ENCODE measurements at places on chromosomes 2 and 18.

GRCh38 chr2:62547854-62548253 is 41.9 kb upstream of the TMEM17 start:
- DNase-seq: no peak

DNA sequence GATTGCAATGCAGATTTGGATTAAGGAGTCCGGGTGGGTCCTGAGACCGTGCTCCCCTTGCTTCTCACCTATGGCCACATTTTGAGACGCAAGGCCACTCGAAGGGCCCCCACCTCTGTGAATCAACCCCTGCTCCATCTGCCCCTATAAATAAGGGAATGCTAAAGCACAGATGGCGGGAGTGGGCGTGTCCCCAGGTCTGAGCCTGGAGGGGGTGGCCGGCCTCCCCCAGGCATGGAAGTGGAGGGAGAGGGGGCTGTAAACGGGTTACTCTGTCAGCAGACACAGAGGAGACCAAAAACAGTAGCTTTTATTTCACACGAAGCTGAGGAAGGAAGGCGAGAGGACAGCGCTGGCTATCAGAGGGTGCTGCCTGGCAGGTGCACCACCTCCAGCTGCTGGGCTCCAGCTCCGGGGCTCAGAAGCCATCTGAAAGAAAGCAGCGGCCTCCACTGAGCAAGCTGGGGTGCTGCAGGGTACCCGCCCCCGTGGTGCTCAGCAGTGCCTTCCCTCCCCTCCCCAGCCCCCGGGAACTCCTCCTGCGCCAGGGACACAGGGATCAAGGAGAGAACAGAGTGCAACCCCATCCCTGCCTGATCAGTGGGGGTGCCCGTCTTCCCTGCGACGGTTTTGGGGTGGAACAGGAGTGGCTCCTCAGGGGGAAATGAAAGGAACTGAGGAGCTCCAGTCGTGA is 56.7 kb upstream of the RAB6C start:
- no peak for DNase-seq

- no peak for DNase-seq
These were observed 8.0 kb upstream of the KDM3A start for GRCh38 chr2:86433137-86433536.

DNA sequence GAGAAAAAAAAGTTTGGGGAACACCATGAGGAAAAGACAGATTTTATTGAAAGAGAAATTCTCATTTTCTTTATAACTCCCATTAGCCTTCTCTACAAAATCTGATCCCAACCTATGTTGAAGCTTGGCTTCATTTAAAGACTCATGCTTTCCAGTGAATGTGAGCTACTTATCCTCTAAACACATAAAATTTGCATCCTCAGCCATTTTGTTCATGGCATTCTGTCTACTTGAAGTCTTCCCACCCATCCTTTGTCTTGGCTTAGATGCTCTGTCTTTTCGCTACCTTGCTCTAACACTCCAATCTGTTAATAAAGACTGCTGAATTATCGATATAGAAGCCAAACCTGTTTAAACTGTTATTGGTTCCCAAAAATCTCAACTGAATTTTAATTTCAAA is 39.3 kb downstream of the GDF7 start:
- no peak for DNase-seq

GRCh38 chr2:16055848-16056580 is 115.7 kb downstream of the MYCN start:
- DNase-seq: no peak

DNA sequence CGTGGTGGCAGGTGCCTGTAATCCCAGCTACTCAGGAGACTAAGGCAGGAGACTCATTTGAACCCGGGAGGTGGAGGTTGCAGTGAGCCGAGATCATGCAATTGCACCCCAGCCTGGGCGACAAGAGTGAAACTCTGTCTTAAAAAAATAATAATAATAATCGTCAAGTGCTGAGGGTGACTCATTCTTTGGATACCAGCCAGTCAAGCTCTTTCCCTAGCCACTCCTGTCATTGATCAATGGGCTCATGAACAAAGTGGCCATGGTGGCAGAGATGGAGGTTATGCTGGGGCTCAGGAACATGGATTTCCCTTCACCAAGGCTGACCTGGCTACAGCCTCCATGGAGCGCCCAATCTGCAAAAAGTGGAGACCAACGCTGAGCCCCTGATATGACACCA is 94.5 kb upstream of the HAAO start:
- DNase-seq: no peak

DNA sequence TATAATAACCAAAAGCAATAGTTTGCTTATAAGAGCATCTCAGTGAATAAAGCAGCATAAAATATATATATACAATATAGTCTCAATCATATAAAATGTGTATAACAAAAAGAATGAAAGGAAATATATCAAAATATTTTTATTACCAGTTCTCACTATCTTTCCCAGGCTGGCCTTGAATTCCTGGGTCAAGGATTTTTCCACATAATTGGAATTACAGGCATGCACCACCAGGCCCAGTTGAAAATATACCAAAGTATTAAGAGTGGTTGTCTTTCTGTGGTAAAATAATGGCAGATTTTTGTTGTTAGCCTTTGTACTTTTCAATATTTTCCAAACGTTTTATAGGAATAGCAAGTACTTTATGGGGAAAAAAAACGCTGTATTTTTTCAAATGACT is 8.6 kb upstream of the TLK1 start:
- no peak for DNase-seq

DNA sequence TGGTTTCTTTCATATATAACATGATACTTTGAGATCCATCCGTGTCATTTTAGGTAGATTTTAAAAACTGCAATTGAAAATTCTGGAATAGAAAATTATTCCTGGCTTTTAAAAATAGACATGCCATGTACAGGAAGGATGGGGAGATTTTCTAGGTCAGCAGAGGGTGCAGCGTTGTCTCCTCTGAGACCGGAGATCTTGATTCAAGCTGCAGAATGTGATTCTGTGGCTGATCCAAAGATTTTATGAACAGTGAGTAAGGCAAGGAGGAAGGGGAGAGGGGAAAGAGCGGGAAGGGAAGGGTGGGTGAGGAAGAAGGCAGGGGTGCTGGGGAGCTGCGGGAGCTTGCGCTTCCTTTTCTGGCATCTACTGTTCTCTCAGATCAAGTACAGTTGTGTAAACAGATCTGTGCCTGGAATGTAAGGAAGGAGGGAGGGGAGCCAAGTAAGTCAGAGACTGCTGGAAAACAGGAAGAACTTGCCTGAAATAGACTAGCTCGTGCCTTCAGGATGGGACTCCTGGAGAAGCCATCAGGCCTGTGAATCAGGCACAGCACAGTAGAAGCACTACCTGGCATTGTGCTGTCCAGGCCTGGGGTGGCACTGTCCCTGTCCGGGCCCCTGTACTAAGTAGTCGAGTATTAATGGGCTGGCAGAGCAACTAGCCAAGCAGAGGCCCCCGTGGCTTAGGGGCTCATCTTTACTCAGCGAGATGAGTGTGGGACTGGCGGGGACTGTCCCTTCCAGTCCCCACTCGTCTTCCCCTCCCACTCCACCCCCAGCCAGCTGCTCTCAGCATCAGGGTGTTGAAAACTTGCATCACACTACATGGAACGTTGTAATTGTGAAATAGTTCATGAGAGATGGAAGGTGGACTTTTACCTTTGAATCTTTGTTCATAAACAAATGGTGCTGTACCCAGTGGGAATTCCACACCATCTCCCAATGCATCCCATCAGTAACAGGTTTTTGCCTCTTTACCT is 163.5 kb downstream of the UXS1 start:
- DNase-seq: no peak

GRCh38 chr18:59853380-59853779 is 46.4 kb upstream of the PMAIP1 start:
- DNase-seq: no peak

DNA sequence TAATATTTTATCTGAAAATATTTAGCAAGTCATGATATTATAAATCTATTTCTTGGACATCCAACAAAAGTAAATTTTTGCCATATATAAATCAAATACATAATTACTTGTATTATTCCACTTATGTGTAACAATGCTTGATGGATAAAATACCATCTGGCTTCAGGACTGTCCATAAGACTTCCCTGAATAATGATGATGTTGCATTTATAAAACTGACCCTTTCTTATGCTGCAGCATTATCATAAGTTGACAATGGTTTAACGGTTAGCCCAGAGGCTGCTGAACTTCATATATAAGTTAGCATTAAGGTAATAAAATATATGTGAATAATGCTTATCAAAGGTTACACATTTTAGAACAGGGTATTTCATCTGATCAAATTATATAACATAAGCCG is 95.4 kb downstream of the CDH2 start:
- no peak for DNase-seq

- DNase-seq: no peak
These were observed 36.5 kb upstream of the PTPN4 start for GRCh38 chr2:119723186-119723585.

- DNase-seq: no peak
These were observed 33.7 kb downstream of the EHBP1 start for GRCh38 chr2:62738981-62739936.

DNA sequence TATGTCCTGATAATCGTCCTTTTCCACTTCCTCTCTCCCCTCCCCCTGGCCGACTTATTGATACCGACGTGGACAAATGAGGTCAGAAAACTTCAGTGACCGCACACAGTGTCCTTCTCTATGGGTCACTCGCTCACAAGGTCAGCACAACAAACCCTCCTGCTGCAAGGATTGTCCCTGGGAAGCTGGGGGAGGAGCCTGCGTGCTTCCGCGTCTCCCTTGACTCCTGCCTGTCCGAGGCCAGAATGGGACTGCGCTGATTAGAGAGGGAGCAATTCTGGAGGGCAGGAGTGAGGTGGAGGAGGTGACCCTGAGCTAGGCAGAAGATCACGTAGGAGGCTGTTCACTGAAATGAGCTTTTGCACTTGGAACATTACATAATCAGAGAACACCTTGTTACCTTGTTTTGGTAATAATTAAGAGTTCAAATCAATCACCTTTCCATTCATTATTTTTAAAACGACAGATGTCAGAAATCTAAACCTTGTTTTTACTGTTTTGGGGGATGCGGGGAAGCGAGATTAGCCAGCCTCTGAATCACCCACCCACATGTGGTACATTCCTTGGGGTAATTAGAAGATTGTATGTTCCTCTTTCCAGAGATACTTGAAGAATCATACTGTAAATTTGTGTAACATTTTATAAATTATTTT is 70.6 kb downstream of the CTAGE1 start:
- DNase-seq: no peak

- no peak for DNase-seq
These were observed 54.7 kb downstream of the INO80D start for GRCh38 chr2:206031162-206031784.

Data from stimulated activated CD8-positive, alpha-beta memory T cell treated with anti-CD3 and anti-CD28 coated beads, Interleukin-7, amount 100 ng/mL, for 1 hour (primary cell).